ENCODE measurements at places on chromosomes 12 and 14.

DNA sequence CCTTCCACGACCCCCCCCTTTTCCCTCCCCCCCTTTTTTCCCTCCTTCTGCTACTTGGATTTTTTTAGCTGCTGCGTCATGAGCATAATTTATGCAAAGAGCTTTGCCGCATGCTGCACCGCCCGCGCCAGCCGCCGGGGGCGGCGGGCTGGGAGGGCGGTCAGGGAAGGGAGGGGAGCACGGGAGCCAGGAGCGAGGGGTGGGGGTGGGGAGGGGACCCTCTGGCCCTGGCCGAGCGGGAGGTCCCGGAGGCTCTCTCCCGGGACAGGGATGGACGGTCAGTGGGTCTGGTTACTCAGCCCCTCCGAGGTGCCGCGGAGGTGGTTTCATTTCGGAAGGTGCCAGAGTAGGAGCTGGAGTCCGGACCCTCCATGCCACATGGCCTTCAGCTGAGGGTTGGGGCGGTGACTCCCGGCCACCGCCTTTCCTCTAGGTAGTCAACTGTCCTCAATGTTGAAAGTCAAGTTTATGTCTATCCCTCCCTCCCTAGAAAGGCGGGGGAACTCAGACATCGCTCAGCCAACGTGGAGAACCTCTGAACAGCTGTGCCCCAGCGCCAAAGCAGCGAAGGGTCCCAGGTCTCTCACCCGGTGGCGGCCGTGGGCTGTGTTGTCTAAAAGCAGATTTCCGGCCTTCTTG is at the start of gene POU6F1:
Gene POU6F1, minus strand, starts transcription at position 95 of the 639 bp plus-strand sequence. CDS start 11,226 bp downstream, outside the sequence.
- DNase-seq: peak; percentile 61

- no peak for DNase-seq
These were observed 3.0 kb upstream of the DHRS4 start for GRCh38 chr14:23950411-23951135.

DNA sequence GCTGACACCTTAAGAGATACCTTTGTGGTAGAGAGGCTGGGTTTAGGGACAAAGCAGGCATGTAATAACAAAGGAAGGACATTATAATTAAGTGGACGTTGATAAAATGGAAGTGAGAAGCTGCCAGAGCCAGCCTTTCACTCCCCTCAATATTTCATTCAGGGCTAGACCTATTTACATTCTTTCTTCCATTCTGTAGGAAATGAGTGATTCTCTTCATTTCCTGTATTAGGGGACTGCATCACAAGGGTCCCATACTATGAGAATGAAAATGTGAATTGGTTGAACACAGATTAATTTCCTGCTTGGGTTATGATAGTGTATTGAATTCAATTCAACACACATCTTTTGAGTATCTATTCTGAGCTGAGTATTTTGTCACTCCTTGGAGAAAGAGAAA is 143.0 kb downstream of the OTOGL start:
- no peak for DNase-seq

GRCh38 chr14:79552778-79553177 is 658.5 kb downstream of the DIO2 start:
- DNase-seq: no peak

- no peak for DNase-seq
These were observed 42.6 kb upstream of the C12orf42 start for GRCh38 chr12:103538397-103538796.

DNA sequence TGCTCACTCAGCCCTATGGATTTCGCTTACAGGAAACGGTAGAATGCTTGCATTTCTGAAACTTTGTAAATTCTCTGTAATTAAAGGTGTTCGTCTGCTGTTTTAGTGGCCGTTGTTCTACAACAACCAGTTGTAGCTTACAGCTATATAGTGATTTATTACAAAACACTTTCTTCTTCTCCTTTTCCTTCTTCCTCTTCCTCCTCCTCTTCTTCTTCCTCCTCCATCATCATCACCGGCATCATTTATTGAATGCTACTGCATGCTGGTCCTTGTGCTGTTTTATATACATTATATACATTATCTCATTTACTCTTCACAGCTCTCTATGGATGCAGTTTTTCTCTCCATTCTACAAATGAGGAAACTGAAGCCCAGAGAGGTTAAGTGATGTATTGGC is 6.4 kb downstream of the ETV6 start:
- DNase-seq: no peak

All from fibroblast of skin of left quadriceps (primary cell).